Naive thymus-derived CD8-positive, alpha-beta T cell (primary cell): ENCODE measurements at places on chromosomes 12 and 14.

DNA sequence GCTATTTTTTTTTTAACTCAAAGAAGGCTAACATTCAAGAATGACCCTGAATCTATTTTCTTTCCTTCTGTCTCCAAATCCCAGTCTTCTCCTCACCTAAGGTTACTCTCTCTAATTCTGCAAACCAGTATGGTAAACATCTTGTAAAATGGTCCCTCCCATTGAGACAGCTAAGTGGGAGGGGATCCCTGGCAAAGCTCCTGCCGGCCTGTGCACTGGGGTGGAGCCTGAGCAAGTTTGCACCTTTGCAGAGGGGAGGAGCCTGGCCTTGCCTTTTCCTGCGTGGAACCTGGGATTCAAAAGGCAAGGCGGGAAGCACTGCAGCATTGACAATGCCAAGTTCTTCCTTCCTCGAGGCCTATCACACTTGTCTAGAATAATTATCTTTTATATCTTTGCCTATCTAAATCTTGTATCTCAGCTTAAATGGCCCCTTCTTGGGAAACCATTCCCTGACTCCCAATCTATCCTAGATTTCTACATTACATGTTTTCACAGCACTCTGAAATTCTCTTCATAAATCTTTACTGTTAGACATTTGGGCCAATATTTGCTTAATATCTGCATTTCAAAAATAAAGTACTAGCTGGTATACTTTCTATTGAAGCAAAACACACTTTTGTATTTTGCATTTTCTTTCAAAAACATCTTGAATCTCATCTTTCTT is 83.0 kb downstream of the EPS8 start:
- H3K27me3 ChIP-seq, result no peaks in the 10 kb centered on the region
- no peak for DNase-seq
- no peak overlapping the region for H3K4me3 ChIP-seq
- no peaks in the 10 kb centered on the region for H3K4me1 ChIP-seq
- H3K36me3 ChIP-seq, result peaks cover 2% of the 10 kb centered on the region

DNA sequence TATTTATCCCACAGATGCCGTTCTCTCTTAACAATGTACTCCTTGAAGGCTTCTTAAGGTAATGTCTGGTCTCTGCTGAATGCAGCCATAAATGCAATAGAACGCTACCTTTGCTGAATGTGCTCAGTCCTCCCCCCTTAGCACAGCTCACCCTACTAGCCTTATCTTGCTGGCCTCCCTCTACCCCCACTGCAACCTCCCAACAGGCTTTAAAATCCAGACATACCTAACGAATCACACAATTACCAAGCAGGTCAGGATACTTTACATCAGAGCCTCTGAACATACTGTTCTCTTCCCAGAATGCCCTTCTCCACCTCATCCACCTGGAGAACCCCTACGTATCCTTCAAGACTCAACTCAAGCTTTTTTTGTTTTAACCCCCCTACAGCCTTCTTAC is 51.0 kb upstream of the CRADD start:
- no peaks in the 10 kb centered on the region for H3K36me3 ChIP-seq
- H3K4me3 ChIP-seq, result no peak overlapping the region
- H3K4me1 ChIP-seq, result no peaks in the 10 kb centered on the region
- DNase-seq, result no peak
- no peaks in the 10 kb centered on the region for H3K27me3 ChIP-seq
- H3K27ac ChIP-seq, result no peak overlapping the region

- no peak overlapping the region for H3K27ac ChIP-seq
- no peak for DNase-seq
- H3K27me3 ChIP-seq, result no peaks in the 10 kb centered on the region
- H3K36me3 ChIP-seq, result no peaks in the 10 kb centered on the region
- H3K4me1 ChIP-seq, result peaks cover 4% of the 10 kb centered on the region
- no peak overlapping the region for H3K4me3 ChIP-seq
Measured at GRCh38 chr12:92546635-92547348, 156.0 kb upstream of the PLEKHG7 start.

DNA sequence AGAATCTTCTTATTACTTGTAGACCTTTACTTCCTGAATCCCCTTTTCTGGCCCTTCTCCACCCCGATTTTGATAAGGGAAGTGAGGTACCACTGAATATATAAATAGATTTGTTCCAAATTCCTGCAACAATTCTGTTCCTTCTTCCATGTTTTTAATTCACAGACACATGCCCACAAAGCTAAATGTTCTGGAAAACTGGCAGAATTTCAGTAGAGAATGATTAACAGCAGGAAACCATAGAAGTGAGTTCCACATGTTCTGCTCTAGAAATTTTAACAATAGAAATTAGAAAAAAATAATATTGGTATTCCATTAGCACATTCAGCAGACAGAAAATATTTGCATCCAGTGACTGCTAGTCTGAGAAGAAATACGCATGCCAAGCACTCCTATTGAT is 139.6 kb downstream of the SLC2A13 start:
- H3K4me1 ChIP-seq, result no peaks in the 10 kb centered on the region
- H3K27ac ChIP-seq, result no peak overlapping the region
- H3K4me3 ChIP-seq, result no peak overlapping the region
- no peaks in the 10 kb centered on the region for H3K36me3 ChIP-seq

DNA sequence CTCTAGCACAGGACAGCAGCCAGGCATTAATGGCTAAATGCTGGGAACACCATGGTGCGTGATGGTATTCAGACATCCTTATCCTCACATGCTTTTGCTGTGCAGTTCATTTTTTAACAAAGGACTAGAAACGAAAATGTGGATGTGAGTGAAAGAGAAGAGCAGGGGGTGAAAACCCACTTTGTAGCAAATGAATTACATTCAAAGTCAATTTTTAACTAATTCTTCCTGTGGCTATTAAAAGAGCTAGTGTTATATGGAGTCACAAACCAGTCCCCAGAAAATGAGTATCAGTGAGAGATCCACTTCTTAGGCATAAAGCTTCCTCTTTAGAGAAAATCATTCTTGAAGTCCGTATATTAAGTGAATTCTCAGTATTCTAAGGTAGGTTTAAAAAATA is 592.0 kb upstream of the LMO3 start:
- H3K36me3 ChIP-seq, result no peaks in the 10 kb centered on the region
- H3K27ac ChIP-seq, result no peak overlapping the region
- H3K4me1 ChIP-seq, result no peaks in the 10 kb centered on the region
- no peak overlapping the region for H3K4me3 ChIP-seq
- no peak for DNase-seq
